ENCODE measurements at places on chromosomes 2 and 18.

GRCh38 chr2:102708847-102709559 is 52.8 kb upstream of the TMEM182 start:
- no peak for DNase-seq

DNA sequence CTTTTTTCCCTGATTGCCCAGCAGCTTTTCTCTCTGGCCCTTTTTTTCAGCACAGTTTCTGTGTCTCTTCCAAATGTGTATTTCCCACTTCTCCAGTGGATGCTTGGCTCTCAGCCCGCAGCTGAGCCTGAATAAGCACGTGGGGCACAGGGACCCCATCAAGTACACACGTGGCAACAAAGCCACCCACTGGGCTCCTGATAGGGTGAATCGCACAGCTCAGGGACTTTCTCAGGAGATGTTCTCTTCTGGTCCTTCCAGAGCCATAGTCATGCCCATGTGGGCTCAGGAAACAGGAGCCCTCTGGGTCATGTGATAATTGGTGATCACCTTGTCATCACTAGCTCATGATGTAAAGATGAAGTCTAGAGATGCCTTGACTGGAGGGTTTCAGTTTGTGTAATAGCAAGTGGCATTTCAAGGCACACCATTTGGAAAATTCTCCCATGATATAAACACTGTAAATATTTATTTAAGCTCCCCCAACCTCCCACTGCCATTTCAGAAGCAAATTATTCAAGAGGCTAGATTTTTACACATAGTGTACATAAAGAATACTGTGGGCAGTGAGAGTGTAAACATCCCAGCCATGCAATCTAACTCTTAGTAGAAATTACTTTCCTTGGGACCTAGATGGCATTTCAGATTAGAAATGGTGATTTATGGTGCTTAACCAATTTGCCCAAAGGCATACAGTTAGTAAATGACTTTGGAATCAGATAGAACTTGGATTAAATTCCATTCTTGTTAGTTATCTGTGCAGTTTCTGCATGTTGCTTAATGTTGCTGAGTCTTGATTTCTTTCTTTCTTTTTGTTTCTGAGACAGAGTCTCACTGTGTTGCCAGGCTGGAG is 597.5 kb downstream of the SLC4A3 start:
- no peak for DNase-seq

DNA sequence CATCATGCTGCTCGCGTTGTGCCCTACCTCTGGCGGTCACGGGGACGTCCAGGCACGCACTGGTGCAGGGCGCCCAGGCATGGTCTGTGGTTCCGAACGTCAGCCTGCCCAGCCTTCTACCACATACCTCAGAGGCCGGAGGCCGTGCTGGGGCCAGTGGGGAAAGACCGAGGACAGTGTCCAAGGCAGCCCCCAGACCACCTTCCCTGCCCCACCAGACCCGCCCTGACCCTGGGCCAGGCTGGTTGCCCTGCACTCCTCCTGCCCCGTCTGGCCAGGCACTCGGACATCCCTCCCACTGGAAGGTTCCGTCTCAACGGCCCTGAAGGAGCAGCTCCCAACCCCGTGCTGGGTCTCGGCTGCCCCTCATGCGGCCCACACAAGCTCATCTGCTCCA is 32.8 kb downstream of the SLC66A2 start:
- no peak for DNase-seq

- no peak for DNase-seq
These were observed 17.2 kb downstream of the INPP1 start for GRCh38 chr2:190360561-190360960.

Measured in CD4-positive, alpha-beta T cell (primary cell).